ENCODE measurements at places on chromosomes 2 and 18.

GRCh38 chr2:98467652-98468051 is 23.0 kb downstream of the INPP4A start:
- no peak for DNase-seq

DNA sequence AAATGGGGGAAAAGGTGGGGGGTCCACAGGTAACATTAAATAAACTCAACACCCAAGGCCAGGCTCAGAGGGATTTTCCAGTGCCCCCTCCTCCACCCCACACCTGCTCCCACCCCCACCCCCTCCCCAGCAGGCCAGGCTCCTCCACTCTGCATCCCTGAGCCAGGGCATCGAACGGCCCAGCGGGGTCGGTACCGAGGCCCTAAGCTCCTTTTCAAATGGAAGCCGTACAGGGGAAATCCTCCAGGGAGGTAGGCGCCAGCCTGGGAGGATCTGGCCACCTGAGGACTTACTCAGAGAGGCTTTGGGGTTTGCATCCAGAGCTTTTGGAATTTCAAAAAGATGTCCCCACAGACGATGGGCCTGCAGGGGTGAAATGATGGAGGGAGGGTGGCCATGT is 46.5 kb downstream of the ZFP36L2 start:
- DNase-seq: no peak

- no peak for DNase-seq
These were observed at the start of gene IMPA2 for GRCh38 chr18:11981192-11981542. TSS of gene IMPA2 (plus strand) at chr18:11981507. CDS start at chr18:11981670, 163 bp downstream.

DNA sequence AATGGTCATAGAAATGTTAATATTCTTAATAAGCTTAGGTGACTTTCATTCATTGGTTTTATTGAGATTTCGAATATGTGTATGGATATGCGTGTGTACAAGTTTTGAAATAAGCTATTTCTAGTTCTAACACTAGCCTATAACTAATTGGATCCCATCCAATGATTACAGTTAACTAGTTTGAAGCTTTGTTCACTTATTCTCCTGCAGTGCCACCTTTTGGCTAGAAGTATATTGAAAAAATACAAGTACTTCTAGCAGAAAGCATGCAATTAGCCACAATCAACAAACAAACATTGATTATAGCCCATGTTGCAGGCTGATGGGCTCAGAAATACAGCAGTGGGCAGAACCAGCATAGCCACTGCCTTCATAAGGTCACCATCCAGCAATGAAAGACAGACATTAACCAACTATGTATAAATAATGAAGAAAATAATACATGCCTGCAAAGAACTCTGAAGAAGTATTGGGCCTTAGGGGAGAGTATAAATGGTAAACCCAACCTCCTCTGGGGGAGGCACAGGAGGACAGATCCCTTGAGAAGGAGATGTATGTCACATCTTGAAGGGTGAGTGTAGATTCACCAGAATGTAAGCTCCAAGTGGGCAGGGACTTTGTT is 5.1 kb upstream of the PIEZO2 start:
- no peak for DNase-seq

- DNase-seq: peak; percentile 51
These were observed 57.1 kb downstream of the ZFP36L2 start for GRCh38 chr2:43169099-43169945.

Data from esophagus squamous epithelium (tissue), 5 donors.